ENCODE measurements at places on chromosomes 2 and 18.

GRCh38 chr18:35920623-35921022 is 51.9 kb upstream of the RMP24 start:
- no peak for DNase-seq

DNA sequence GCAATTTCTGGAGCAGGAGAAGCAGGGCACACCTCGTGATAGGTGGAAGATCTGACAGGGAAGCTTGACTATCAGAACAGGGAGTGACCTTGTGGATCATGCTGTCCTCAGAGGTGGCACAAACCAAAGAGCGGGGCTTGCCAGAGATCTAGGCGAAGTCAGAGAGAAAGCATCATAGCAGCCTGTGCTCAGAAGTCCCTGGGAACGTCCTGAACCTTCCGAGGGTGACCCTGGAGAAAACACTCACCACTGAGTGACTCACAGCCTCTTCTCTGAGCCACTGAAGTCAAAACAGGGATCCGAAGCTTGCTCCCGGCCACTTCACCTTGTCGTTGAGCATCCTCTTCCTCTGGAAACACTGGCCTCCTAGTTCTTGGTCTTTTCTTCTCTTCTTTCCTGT is 56.7 kb downstream of the IL1R2 start:
- DNase-seq = no peak

- DNase-seq = no peak
Measured at GRCh38 chr2:136208682-136209420, 90.9 kb upstream of the CXCR4 start.

GRCh38 chr2:6846967-6847681 is 18.6 kb downstream of the CMPK2 start:
- no peak for DNase-seq

GRCh38 chr2:140604096-140604495 is 1526.7 kb downstream of the LRP1B start:
- no peak for DNase-seq

DNA sequence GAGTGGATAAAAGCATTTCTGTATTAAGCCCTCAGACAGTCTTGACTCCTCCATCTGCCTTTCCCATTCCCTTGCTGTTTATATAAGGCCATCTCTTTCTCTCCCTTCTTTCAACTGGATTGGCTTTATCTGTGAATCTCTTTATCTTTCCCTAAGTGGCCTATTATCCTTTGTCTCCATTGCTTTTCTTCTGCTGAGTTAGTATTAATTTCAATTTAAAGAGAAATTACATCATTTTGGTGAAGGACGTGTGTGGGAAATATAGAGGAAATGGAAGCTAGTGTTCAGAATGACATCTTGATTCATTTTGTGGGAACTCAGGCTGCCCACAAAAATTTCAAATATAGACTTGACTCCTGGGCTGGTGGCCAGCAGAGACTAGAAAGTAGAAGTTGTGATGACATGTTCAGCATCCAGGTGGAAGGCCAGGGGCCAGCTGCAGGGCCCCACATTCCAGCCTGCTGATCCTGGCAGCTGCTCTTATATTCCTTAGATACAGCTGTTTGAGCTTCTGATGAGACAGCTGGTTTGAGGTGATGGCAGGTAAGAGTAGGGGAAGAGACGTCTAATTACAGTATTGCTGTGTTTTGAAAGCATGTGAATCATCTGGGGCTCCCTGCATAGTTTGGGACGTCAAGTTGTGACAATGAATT is 52.3 kb downstream of the DIS3L2 start:
- no peak for DNase-seq

DNA sequence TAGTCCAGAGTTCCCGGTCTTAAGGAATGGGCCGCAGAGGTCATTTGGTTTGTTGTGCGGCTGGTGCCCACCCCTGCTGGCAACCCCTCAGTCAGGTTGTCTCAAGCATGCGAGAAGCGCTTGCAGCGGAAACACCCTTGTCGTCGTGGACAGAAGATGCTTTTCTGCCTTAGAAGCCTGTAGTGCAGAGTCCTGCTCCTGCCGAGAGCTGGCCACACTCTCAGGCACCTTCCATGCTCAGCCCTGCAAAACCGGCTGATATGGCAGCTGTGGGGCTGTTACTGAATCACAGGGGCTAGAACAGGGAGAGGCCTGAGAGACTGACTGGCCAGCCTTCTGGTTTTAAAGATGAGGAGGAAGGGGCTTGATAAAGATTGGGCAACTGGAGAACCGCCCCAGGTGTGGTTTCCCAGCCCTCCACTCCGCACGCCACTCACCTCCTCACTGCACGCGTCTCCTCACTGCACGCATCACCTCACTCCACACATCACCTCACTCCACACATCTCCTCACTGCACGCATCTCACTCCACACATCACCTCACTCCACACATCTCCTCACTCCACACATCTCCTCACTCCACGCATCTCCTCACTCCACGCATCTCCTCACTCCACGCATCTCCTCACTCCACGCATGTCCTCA is 103.6 kb downstream of the USP40 start:
- DNase-seq = no peak

DNA sequence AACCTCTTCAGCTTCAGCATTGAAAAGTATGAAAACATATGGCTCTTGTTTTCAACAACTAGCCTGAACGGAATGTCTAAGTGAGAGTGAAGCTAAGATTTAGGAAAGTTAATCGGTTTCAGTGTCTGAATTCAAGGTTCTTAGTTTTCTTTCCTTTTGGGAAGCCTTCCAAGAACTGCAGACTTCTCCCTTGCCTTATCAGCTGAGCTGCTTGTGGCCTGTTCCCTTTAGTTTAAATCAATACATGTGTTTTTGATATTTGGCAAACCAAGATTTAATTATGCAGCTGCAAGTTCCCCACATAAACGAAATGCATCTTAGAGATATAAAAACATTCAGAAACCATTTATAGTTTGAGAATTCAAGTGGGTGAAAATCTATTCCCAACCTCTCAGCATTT is 274.3 kb upstream of the NRP2 start:
- no peak for DNase-seq

- DNase-seq = no peak
Measured at GRCh38 chr18:28736951-28737350, 560.0 kb upstream of the CDH2 start.

GRCh38 chr2:128867936-128868636 is 549.4 kb upstream of the HS6ST1 start:
- no peak for DNase-seq

- no peak for DNase-seq
Measured at GRCh38 chr2:19408592-19408991, 50.2 kb upstream of the OSR1 start.

DNA sequence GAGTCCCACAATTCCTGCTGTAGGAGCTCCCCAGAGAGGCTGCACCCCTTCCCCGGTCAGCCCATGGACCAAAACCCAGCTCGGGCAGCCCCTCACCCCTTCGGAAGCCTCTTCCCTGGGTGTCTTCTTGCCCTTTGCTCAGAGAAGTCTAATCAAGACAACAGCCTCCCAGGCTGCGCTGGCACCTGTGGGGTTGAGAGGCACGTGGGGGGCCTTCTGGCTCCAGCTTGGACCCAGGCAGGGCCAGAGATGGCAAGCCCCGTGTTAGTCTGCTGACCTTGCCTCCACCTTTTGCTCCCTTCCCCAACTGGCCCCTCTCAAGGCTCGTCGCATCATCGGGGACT is 10.4 kb downstream of the SLC4A3 start:
- DNase-seq = no peak

DNA sequence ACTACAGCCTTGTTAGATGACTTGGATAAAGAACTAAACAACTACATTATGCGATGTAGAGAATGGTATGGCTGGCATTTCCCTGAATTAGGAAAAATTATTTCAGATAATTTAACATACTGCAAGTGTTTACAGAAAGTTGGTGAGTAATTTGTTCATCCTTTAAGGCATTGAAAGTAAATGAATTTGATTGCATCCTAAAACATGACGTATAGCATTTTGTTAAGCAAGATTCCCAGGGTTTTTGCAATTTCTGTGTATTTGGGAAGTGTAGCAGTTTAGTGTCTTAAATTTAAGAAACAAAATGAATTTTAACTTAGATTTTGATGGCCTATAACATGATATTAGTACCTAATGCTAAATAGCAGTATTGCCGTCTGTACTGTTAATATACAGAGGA is 24.8 kb downstream of the NOP58 start:
- DNase-seq = no peak

- DNase-seq = no peak
Measured at GRCh38 chr2:211306929-211307328, 750.5 kb downstream of the CPS1 start.

- no peak for DNase-seq
Measured at GRCh38 chr2:3024401-3024935, 353.1 kb downstream of the EIPR1 start.

GRCh38 chr18:5746844-5747243 is 148.5 kb downstream of the TMEM200C start:
- no peak for DNase-seq

- no peak for DNase-seq
Measured at GRCh38 chr2:20429528-20429927, 17.3 kb upstream of the RHOB start.

DNA sequence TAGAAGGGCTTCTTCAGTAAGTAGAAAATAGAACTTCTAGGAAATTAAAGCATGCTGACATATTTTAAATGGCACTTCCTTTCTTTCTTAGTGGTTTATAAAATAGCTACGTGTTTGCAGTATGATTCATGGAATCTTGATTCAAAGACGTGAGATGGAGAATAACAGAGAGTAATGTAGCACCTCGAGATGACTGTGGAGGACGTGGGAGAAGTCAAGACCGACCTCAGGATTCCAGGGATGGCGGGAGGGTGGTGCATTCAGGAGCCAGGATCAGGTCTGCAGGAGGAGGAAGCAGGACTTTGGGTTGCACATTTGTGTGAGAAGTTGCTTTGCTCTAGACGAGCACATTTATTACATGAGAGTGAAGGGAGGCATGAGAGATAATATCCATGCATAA is 56.0 kb downstream of the DCDC2C start:
- no peak for DNase-seq

DNA sequence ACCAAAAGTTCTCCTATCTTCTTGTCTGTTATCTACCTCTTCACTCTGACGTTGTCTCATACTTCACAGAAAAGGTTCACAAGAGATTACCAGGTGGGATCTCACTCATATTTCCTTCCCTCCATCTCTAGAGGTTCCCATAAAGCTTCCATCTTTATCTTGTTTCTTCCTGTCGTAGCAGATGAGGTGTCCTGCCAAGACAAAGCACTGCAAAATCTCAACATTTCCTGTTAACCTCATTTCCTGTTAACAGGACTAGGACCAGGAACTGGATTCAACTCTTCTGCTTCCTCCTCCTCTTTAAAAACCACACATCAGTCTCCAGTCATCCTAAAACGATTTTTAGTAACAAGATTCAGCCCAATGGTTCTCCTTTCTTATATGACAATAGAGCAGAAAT is 512.8 kb upstream of the NRP2 start:
- DNase-seq = no peak

DNA sequence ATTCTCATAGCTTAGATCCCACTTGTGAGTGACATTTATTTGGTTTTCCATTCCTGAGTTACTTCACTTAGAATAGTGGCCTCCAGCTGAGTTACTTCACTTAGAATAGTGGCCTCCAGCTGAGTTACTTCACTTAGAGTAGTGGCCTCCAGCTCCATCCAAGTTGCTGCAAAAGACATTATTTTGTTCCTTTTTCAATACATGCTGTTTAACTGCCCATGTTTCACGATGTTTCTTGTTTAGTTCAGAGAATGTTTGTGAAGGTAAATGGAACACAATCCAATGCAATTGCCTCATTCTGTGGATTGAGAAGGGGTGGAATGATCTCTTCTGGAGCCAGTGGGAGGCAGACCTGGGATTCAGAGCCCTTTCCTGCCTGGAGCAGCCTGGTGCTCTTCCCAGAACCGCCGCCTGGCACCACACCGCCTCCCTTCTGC is 273.5 kb upstream of the ATP5MC3 start:
- no peak for DNase-seq

DNA sequence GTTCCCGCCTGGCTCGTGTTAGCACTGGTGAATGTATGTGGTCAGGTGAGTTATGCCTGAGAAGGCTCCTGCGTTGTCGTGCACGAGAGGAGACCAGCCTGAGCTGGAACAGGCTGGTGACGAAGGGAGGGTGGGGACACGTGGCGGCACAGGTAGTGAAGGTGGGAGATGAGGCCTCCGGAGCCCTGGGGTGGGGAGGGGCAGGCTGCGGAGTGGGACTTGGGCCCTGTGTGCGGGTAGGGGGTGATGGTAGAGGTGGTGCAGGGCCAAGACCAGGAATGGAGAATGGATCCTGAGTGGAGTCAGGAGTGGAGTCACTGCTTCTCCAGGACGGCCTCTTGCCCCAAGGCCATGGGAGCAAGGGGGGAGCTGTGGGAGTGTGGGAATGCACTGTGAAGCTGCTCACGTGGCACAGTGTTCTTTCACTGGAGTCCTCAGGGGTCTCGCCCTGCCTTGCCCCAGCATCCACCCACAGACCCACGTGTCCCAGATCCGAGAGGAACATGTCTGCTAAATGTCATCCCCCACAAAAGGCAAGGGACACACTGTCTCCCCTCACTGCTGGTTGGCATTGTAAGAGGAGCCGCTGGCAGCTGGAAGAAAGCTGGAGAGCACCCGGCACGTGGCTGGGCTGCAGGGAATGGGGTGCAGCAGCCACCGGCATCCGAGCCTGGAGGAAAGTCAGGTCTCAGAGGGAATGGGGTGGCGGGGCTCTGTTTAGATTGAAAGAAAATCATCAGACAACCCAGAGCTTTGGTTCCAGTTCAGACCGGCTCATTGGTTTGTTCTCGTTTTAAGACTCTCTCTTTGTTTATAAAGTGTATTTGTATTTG is 63.7 kb downstream of the CYP26B1 start:
- DNase-seq = no peak

GRCh38 chr18:77617694-77618093 is 368.0 kb downstream of the GALR1 start:
- DNase-seq = no peak

DNA sequence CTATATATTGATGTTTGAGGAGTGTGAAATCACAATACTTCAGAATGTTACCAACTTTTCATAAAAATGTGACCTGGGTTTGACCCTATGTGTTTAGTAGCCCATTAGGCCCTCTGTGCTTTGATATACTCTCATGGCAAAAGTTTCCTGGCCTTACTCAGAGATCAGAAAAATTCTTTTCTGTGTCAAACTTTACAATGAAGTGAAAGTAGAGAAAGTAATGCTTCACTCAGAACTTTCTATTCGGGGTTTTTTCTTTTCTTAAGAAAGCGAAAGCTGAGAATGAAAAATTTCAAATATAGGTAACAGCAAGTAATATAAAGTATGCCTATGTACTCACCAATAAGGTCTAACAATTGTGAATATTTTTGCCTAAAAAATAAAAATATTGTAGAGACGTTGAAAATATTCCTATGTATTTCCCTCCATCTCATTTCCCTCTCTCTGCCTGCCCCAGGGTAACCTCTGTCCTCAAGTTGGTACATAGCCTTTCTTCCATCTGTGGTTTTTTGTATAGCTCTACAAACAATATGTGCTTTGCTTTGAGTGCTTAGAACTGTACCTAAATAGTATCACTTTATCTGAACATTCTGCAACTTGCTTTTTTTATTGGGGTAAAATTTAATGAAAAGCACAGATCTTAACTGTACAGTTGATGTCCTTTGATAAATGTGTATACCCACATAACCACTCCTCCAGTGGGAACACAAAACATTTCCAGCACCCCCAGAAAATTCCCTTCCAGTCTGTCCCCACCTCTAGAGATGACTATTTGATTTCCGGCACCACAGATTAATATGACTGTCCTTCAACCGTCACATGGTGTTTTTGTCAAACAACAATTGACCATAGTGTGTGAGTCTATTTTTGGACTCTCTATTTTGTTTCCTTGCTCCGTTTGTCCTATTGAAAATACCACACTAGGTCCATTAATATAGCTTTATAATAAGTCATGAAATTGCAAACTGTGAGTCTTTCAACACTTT is 10.3 kb upstream of the ACKR3 start:
- DNase-seq = no peak
